D341Med (cell line): ENCODE measurements at places on chromosomes 16 and 17.

DNA sequence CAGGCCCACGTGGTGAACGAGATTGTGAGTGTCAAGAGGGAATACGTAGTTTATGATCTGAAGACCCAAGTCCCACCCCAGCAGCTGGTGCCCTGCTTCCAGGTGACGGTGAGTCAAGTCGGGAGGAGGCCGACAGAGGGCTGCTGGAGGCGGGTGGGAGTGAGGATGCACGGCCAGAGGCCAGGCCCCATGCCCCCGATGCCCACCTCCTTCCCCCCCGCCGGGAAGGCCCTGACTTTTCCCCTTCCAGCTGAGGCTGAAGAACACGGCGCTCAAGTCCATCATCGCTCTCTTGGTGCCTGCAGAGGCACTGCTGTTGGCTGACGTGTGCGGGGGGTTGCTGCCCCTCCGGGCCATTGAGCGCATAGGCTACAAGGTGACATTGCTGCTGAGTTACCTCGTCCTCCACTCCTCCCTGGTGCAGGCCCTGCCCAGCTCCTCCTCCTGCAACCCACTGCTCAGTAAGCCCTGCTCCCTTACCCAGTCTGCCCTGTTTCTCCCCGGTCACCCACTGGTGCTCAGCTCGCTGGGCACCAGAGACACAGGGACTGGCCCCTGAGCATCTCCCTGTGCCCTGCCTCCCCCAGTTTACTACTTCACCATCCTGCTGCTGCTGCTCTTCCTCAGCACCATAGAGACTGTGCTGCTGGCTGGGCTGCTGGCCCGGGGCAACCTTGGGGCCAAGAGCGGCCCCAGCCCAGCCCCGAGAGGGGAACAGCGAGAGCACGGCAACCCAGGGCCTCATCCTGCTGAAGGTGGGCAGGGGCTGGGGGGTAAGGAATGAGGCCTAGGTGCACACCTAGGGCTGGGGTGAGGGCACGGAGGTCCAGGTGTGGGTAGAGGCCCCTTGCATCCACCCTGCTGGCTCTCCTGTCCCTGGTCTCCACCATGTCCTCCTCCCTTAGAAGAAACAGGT lies 2.6 kb downstream of the ZACN start:
- peak; percentile 47 for DNase-seq

DNA sequence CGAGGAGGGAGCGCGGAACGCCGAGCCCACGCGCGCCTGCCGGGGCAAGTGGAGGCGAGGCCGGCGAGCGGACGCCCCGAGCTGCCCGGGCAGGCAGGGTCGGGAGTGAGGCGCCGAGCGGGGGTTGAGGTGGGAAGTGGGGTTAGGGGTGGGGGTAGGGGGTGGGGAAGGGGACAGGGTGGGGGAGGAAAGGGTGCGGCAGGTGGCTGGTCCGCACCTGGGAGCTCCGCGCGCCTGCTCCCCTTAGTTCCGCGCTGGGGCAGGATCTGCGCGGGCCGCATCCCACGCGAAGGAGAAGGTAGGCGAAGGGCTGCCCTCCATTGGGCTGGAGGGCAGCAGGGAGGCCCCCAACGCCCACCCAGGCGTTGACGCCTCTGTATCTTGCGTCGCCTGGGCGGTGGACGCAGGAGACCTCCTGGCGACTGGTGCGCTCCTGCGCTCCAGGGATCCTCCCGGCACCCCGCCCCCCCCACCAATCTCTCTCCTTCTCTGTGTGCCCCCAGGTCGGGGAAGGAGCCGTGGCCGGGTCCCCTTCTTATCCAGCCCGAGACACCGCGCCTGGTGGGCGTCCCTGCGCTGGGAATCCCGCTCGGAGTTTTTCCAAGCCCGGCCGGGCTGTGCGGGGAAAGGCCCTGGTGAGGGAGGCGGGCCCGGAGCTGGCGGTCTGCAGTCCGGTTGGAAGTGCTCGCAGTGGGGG lies 51.3 kb upstream of the AMZ2 start:
- peak; percentile 60 for DNase-seq

- no peak for DNase-seq
Observed at GRCh38 chr17:17497065-17497844, 1.1 kb upstream of the RASD1 start.

DNA sequence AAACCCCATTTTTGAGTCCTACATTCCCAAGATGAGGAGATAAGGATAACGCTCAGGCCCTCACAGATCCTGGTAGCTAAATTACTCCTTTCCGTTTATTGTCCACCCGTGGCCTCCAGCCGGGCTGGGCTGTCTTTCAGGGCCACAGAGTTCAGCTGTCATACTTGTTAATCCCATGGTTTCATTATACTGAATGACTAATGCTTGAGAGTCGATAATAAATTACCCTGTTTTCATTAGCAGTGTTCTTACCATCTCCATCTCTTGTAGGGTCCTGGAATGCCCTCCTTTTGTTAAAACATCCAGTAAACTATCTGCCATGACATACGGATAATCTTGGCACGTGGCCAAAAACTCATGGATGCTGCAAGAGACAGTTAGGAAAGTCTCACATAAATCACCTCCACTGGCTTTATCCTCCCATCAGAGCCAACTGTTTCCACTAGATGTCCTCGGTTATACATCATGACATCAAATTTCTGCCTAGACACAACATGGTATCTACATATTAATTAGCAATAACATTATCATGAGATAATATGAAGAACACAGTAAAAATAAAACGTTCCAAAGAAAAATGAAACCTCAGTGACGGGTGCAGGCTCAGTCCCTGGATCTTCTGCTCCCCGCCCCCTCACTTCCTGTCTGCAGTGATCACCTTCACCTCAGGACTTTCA lies 45.3 kb downstream of the BRD7 start:
- DNase-seq = peak; percentile 37

DNA sequence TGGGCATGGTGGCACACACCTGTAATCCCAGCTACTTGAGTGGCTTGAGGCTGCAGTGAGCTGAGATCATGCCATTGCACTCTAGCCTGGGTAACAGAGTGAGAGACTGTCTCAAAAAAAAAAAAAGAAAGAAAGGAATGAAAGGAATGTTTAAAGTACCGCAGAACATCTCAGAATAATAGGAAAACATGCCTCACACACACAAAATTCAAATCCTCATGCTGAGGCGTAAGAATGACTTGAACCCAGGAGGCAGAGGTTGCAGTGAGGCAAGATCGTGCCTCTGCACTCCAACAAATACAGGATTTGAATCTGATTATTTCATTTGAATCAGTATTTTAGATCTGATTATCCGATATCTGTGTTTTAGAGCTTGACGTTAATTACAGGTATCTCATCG lies 21.3 kb upstream of the GAA start:
- DNase-seq = no peak

DNA sequence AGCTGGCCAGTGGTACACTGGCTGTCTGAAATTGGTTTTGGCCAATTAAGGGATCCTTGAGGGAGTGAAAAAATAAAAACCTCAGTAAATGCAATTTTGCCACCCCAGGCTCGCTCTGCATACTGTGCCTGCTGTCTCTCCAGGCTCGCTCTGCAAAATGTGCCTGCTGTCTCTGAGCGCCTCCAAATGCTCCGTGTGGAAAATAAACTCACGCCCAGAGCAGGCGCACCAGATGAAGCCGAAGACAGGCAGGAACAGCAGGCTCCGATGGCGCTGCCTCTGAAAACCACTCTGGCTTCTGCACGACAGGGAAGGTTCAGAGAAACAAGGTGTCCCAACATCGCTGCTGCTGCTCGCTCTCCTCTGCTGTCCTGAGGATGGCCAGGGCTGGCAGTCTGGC lies 29.1 kb downstream of the SNN start:
- no peak for DNase-seq

GRCh38 chr16:81571592-81572385 lies 127.2 kb downstream of the CMIP start:
- no peak for DNase-seq

GRCh38 chr17:58586009-58586644 lies 71.7 kb upstream of the MTMR4 start:
- no peak for DNase-seq

GRCh38 chr16:21563676-21564075 lies 35.7 kb upstream of the METTL9 start:
- DNase-seq = no peak

GRCh38 chr16:9476744-9477143 lies 385.3 kb downstream of the HAPSTR1 start:
- DNase-seq = no peak

GRCh38 chr16:17921357-17921978 lies 415.1 kb downstream of the NPIPA8 start:
- peak; percentile 52 for DNase-seq

GRCh38 chr16:68860978-68861892 lies 17.9 kb downstream of the TANGO6 start:
- DNase-seq = no peak

- no peak for DNase-seq
Observed at GRCh38 chr16:55263271-55264250, 60.4 kb upstream of the IRX6 start.
